WERI-Rb-1 (cell line): ENCODE measurements at places on chromosomes 1 and 21.
A peak's percentile ranks its signal among the peaks of the same experiment; 100 is the strongest.

DNA sequence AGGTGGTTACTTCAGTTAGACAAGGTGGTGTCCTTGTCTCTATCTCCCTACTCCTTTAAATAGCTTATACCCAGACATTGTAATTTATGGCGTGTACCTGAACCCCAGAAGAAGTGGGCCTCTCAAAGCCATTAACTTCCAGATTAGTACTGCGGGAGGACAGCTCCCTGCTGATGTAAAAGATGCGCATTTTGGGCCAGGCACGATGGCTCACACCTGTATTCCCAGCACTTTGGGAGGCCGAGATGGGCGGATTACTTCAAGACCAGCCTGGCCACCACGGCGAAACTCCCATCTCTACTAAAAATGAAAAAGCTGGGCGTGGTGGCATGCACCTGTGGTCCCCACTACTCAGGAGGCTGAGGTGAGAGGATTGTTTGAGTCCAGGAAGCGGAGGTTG is 15.0 kb upstream of the PLEKHM2 start:
- DNase-seq: no peak

DNA sequence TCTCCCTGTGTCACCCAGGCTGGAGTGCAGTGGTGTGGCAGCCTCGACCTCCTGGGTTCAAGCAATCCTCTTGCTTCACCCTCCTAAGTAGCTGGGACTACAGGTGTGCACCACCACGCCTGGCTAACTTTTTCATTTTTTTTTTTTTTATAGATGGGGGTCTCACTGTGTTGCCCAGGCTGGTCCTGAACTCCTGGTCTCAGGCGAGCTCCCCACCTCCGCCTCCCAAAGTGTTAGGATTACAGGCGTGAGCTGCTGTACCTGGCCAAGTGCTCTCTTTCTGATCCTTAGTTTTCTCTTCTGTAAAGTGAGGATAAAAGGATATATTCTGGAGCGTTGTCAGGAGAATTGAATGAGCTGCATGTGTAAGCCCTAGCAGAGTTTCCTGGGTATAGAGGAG is 68.7 kb downstream of the GALNT2 start:
- DNase-seq: no peak

DNA sequence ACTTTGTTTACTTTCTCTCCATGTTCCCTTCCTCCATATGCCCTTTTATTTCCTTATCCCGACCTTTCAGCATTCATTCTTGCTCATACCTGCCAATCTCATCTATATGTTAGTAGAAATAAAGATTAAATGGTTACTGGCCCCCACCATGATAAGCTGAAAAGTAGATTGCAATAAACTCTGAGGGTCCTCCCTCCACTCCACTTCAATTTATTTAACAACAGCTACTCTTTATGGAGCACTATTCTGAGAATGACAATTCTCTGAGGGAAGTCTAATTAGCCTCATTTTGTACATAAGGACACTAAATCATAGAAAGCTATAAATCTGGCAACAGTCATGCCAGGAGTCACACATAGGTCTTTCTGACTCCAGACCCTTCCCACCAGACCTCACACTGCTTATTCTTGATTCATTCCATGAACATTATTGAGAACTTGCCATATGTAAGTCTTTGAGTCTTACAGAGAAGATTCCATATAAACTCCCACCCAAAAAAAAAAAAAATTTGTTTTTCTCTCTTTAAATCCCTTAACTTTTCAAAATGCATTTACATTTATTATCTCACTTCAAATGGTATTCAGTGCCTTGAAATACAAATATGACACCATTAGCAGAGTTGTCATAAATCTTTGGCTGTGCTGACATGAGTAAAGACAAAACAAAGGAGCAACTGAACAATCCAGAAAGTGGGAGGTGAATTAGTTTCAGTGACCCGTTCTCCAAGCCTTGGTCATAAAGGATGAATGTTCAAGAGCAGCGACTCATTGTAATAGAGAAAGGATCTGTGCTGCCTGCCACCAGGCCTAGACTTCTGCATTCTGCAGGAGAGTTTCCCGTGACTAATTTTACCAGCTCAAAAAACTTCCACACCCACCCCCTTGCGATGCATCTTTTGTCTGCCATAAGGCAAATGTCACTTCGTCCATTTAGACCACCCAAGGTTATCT is 28.5 kb downstream of the PALMD start:
- no peak for DNase-seq

GRCh38 chr1:185017966-185018365 is 27.4 kb upstream of the RNF2 start:
- DNase-seq: no peak

- DNase-seq: peak; percentile 60
Measured at GRCh38 chr1:171245458-171246064, 2.7 kb upstream of the FMO1 start.

- no peak for DNase-seq
Measured at GRCh38 chr1:101071470-101071891, 45.9 kb upstream of the DPH5 start.

GRCh38 chr1:200346700-200347099 is 63.1 kb downstream of the ZNF281 start:
- no peak for DNase-seq

DNA sequence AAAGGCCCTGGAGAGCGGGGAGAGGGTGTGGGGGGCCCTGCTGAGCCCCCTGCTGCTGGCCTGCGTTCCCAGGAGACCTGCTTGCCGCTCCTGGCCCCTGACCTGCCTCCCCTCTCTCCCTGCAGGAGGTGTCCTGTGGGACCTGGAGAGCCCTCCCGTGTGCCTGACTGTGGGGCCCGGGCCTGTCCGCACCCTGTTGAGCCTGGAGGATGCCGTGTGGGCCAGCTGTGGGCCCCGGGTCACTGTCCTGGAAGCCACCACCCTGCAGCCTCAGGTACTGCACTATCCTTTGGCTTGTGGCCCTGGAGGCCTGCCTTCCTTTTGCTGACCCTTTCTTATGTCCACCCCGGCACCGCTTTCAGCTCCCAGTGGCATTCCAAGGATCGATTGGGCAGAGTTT is 90.8 kb upstream of the ACTL8 start:
- no peak for DNase-seq

- DNase-seq: no peak
Measured at GRCh38 chr1:8318436-8318835, 522 bp downstream of the SLC45A1 start.

DNA sequence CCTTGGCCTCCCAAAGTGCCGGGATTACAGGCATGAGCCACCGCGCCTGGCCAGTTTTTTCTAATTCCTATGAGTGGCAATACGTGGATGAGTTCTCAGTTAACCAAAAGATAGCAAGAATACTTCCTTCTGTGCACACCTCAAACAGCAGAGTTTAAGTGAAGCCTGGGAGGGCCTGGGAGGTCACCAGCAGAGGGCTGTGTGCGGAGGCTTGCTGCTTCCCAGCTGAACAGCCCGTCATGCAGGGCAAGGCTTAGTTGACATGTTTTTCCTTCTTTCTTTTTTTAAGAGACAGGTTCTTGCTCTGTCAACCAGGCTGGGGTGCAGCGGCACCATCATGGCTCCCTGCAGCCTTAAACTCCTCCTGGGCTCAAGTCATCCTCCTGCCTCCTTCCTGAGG is 17.8 kb downstream of the GNG4 start:
- DNase-seq: no peak

GRCh38 chr1:4118746-4119515 is 218.9 kb upstream of the C1orf174 start:
- DNase-seq: no peak

DNA sequence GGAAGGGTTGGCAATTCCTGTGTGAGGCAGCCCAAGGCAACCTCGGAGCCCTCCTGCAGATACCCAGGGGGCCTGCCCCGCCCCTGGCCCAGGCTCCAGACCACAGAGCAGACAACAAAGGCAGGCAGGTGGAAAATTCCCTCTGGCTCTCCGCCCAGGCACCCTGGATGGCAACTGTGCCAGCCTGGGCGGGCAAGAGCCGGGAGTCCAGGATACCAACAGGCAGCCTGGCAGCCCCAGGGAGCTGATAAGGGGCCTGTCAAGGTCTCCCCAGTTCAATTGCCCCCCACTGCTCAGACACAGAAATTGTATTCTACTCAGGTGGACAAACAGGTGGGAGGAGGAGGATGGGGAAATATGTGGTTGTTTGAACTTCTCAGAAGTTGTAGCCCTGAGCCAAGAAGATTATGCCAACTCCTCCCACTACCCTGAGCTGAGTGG is 15.4 kb upstream of the GPR37L1 start:
- DNase-seq: no peak

DNA sequence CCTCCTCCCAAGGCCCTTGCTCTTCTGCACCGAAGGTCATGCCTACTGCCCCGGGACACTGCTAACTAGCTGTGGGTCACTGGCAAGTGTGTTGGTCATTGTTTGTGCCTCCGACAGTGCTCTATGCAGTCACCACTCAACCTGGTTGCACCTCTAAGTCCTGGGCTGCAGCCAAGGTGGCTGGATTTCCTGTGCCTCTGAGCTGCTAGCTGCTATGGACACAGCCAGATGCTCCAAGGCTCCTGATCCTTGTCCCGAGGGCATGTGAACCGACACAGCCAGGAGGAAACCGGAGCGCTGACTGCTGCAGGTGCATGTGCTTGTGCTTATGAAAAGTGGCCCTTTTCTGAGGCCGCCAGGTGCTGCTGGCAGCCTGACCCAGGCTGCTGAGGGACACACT is 14.7 kb upstream of the SPOCD1 start:
- DNase-seq: no peak

DNA sequence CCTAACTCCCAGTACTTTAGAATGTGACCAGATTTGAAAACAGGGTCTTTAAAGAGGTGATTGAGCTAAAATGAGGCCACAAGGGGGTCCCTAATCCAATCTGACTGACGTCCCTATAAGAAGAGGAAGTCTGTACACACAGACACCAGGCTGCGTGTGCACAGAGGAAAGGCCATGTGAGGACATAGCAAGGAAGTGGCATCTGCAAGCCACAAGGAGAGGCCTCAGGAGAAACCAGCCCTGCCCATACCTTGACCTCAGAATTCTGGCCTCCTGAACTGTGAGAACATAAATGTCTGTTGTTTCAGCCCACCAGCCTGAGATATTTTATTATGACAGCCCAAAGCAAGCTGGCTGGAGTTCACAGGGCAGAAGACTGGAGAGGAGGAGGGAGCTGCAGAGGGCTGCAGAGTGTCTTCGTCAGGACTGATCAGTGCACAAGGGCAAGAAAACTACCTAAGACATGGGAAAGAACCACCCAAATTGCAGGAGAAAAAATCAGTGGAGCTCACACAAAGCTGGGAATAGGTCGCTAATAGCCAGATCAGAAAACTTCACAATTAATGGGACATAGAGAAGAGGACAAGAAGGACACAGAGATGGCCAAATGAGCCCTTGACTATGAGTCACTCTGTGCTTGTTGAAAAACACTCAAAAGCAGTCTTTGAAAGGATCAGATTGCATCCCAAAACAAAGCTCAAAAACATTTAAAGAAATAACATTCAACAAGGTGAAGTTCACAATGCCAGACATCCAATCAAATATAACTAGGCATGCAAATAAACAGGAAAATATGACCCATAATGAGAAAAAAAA is 14.1 kb upstream of the WNT9A start:
- no peak for DNase-seq

GRCh38 chr1:161187311-161187710 is 10.0 kb upstream of the B4GALT3 start:
- DNase-seq: no peak

GRCh38 chr1:147292012-147292411 is 49.5 kb downstream of the CHD1L start:
- no peak for DNase-seq

- DNase-seq: peak; percentile 46
Measured at GRCh38 chr21:43812957-43813655, 23.7 kb downstream of the RRP1 start.
